ENCODE measurements at places on chromosomes 12 and 14.

GRCh38 chr12:51521554-51522276 is 69.3 kb upstream of the SCN8A start:
- DNase-seq = no peak

DNA sequence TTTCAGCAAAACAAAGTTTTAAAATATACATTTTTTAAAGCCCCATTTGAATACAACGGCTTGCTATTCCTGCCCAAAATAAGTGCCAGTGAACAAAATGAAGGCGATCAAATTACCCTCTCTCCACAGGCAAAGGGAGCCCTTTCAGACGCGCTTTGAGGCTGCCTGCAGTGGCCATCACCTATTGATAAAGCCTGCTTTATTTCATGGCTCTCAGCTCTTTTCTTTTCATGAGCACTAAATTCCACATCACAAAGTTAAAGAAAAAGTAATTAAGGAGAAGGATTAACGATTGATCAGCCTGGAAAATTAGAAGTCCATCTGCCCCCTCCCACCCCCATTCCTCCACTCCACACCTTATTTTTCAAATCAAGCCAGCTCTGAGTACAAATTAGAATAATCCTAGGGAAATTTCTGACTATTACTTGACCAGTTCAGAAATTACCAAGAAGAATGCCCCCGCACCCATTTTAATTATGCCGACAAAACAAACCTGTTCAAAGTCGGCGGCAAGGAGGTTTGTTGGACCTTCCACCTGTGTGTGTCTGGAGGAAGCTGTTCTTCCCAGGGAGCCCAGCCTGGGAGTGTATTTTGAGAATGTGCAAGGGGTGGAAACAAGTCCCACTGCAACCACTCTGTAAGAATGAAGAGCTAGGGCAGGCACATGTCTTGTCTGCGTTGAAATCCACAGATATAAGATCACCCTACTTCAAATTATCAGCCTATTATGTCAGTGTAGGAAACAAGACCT is 64.2 kb upstream of the RIC8B start:
- no peak for DNase-seq

DNA sequence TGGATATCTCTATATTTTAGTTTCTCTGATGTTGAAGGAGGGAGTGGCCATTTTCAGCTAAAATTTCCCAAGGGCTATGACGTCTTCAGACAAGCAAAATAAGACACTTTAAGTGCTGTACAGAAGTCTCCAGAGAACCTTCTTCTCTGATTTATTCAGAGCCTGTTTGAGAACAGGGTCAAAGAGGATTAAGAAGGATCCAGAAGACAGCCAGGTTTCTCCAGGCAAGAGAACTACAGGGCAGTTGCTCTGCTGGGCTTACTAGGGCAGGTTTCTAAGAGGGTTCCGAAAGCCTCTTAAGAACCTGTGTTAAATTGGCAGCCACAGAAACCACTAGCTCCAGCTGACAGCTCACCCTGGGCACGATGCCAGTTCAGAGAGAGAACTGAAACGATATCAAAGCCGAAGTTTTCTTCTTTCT is 1.2 kb downstream of the MGP start:
- peak; percentile 74 for DNase-seq

GRCh38 chr12:15726027-15726877 is 62.9 kb downstream of the EPS8 start:
- DNase-seq = no peak

DNA sequence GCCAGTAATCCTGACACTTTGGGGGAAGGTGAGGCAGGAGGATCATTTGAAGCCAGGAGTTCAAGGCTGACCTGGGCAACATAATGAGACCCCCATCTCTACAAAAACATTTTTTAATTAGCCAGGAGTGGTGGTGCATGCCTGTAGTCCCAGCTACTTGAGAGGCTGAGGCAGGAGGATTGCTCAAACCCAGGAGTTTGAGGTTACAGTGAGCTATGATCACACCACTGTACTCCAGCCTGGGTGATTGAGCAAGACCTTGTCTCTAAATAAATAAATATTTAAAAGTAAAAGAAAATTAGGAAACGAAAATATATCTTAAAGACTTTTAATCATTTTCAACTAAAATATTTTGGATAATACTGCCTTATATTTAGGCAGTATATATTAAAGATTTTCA is 25.9 kb downstream of the CKB start:
- no peak for DNase-seq

GRCh38 chr12:102633981-102634605 is 153.7 kb upstream of the IGF1 start:
- no peak for DNase-seq

- no peak for DNase-seq
Measured at GRCh38 chr12:12943586-12944260, 8.2 kb downstream of the GPRC5D start.

DNA sequence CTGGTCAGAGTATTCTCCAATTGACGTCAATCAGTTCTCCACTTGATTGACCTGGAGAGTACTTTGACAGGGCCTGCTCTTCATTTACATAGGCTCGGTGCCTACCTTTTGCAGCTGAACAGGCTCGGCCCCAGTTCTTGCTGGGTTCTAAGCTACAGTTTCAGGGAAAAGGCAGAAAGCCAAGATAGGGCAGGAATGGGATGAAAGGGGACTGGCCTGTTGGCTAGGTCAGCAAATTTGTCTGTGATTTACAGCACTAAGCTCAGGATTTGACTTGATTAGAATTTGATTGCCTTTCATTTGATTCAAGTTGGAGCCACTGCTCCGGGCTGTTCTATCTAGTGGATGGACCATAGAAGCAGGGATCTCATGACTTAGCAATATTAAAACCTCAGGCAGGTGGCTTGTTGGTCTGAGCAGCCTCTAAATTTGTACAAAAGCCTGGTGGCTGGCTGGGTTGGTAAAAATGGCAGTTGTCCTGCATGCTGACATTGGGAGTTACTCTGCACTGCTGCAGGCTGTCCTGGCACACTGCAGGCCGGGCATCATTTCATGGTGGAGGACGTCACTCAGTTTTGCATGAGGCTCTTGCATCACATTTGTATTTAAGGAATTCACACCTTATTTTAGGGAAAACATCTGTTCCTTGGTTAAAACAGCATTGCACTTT is 71.8 kb downstream of the BICD1 start:
- DNase-seq = no peak

DNA sequence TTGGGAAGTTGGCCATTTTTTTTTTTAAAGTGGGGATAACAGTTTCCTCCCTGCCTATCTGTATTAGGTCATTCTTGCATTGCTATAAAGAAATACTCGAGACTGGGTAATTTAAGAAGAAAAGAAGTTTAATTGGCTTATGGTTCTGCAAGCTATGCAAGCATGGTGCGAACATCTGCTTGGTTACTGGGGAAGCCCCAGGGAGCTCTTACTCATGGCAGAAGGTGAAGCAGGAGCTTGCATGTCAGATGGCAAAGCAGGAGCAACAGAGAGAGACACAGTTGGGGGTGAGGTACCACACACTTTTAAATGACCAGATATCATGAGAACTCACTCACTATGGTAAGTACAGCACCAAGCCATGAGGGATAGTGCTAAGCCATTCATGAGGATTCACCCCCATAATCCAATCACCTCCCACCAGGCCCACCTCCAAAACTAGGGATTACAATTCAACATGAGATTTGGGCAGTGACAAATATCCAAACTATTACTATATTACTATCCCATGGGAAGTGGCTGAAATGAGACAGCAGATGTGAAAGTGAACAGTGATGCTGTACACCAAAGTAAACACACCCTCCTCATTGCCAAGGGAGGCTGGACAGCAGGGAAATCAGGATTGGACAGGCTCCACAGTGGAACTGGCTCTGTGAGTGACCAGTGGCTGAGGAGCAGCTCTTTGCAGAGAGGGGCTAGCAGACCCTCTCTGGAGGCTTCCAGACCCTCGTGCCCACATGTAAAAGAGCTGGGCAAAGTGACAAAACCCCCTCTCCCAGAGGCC is 40.5 kb downstream of the CRACR2A start:
- DNase-seq = no peak
